ENCODE measurements at places on chromosomes 13 and 19.
A peak's percentile ranks its signal among the peaks of the same experiment; 100 is the strongest.

DNA sequence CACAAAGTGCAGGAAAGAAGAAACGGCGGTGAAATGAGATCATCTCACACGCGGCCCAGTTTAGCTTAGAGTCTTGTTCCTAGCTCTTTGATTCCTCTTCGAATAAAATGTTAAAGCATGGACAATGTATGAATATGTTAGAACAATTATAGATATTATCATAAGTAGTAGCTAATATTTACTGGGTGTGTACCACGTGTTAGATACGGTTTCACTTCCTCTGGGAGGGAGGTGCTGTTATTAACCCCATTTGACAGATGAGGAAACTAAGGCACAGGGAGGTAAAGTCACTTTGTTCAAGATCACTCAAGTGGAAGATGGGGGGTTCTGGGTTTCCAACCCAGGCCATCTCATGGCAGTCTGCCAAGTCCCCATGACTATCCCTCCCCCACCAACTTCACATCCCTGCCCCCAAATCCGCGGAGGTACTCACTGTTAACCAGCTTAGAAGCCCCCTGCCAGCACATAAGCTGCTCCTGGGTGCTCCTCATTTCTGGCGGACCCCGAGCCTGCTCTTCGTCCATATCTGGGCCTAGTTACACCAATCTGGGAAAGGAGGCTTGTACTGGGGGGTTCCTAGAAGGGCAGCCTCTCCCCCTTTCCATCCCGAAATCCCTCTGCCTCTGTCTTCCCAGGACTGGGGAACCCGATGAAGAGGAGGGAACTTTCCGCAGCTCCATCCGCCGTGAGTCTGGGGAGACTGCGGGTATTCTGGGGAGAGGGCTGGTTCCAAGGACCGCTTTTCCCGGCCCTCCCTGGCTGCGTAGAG lies 1.0 kb upstream of the FXYD7 start:
- DNase-seq, result no peak

DNA sequence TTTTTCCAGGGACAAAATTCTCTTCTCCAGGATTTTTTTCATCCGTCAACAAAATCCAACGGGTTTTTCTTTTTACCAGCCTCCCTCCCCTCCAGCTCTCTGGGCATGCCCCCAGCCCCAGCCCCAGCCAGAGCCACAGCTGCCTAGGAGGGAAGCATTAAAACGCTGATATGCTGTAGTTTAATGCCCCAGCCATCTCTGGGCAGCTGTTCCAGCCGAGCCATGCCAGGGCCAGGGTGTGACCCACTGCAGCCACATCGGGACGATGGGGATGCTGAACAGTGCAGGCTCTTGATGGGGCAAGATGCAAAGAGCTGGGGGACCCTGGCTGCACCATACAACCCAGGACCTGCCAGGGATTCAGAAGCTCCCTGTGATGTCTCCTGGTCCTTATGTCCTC lies 32.1 kb downstream of the TSHZ3 start:
- DNase-seq, result no peak

- peak; percentile 34 for DNase-seq
Measured at GRCh38 chr13:50594276-50595051, 249.0 kb downstream of the DLEU7 start.

GRCh38 chr13:43985422-43986072 lies 105.8 kb downstream of the LACC1 start:
- DNase-seq, result no peak

DNA sequence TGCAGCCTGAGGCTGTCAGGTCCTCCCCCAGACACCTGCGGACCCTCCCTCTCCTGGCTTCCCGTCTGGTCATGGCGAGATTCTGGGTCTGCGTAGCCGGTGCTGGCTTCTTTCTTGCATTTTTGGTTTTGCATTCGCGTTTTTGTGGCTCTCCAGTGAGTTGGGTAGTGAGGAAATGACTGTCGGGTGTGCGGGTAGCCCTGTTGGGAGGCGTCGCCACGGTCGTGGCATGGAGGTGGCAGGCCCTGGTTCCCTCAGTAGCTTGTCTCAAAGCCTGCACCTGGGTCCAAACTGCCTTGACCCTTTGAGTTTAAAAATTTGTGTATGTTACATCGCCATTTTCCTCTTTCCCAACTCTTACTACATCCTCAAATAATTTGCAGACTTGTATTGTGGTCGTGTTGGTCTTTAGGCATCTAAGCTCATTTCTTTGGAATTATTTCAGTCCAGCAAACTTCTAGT lies 344 bp downstream of the NHLRC3 start:
- peak; percentile 17 for DNase-seq

Measured in HepG2 (cell line).